ENCODE measurements at places on chromosomes 5 and 9. TPM values are rescaled to one million over a fixed set of nuclear protein-coding genes. Genes with fewer than 3 reads are reported as not detected.

The FAM221B gene
- total RNA-seq: not detected

The SARDH gene
- 0.19 TPM for total RNA-seq

The FCN2 gene
- not detected for total RNA-seq

The CCDC152 gene
- 0.06 TPM for total RNA-seq

The KIAA1958 gene
- total RNA-seq: 5.4 TPM

The ANKS6 gene
- 11.1 TPM for total RNA-seq

The GCNT4 gene
- total RNA-seq: 0.25 TPM

The AOPEP gene
- 24.1 TPM for total RNA-seq

The PCDHGB6 gene
- 1.6 TPM for total RNA-seq

The TCF7 gene
- 0.31 TPM for total RNA-seq

The FAM78A gene
- 5.3 TPM for total RNA-seq

The SLC26A2 gene
- total RNA-seq: 40.5 TPM
